Tibial nerve (tissue), 4 donors: ENCODE measurements at places on chromosomes 6 and 20. TPM values are rescaled to one million over a fixed set of nuclear protein-coding genes. Genes with fewer than 3 reads are reported as not detected.

Gene TBX18
- total RNA-seq: 63.7 TPM

Gene SPDEF
- not detected for total RNA-seq

Gene LRFN2
- not detected for total RNA-seq

Gene SLC17A3
- total RNA-seq: not detected

Gene TOP1
- 22.4 TPM for total RNA-seq

Gene VSX1
- total RNA-seq: not detected

GRCh38 chr20:881051-881782 is 34.9 kb downstream of the ANGPT4 start:
- no peak for DNase-seq

GRCh38 chr20:23227976-23228375 is 122.6 kb upstream of the NXT1 start:
- no peak for DNase-seq

DNA sequence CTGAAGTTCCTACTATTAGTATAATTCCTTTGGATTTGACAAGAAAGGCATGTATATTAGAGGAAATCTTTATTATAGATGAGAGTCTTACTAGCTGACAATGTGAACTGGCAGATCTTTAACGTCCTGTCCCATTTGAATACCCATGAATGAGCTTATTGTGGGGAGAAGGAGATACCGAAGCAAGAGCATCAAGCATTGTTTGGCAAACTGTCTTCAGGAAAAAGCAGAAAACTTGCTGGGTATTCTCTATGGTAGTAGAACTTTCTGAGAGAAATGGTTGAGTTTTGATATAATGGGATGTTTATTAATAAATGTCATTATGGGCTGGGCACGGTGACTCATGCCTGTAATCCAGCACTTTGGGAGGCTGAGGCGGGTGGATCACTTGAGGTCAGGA is 18.3 kb downstream of the RSPO3 start:
- no peak for DNase-seq

DNA sequence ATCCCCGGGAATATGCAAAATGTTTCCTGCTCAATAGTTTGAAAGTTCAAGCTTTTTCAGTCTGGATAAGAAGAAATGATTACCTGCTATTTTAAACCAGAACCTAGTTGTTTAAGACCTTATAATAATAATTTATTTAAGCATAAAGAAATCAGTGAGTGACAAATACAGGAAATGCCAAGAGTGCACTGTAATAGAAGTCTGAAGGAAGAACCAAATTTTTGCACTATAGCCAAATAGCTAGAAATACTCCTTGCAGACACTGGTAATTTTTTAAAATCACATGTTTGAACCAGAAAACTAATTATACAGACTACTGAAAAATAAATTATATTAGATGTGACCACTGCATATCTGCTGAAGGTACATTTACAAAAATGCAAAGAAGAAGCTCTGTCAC is 93.2 kb downstream of the MMS22L start:
- no peak for DNase-seq

DNA sequence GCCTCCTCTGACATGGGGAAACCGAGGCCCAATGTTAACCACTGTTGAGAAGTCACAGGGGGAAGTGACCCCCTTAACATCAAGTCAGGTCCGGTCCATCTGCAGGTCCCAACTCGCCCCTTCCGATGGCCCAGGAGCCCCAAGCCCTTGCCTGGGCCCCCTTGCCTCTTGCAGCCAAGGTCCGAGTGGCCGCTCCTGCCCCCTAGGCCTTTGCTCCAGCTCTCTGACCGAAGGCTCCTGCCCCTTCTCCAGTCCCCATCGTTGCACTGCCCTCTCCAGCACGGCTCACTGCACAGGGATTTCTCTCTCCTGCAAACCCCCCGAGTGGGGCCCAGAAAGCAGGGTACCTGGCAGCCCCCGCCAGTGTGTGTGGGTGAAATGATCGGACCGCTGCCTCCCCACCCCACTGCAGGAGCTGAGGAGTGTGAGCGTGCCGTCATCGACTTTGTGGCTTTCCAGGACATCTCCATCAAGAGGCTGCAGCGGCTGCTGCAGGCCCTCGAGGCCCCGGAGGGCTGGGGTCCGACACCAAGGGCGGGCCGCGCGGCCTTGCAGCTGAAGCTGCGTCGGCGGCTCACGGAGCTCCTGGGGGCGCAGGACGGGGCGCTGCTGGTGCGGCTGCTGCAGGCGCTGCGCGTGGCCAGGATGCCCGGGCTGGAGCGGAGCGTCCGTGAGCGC is 1.6 kb downstream of the TNFRSF6B start:
- DNase-seq: no peak

GRCh38 chr20:52785679-52786078 is 186.5 kb upstream of the TSHZ2 start:
- no peak for DNase-seq

- DNase-seq: no peak
Measured at GRCh38 chr20:46359233-46359751, 47.1 kb downstream of the ELMO2 start.

GRCh38 chr6:142700032-142700431 is 244.9 kb downstream of the HIVEP2 start:
- DNase-seq: no peak

DNA sequence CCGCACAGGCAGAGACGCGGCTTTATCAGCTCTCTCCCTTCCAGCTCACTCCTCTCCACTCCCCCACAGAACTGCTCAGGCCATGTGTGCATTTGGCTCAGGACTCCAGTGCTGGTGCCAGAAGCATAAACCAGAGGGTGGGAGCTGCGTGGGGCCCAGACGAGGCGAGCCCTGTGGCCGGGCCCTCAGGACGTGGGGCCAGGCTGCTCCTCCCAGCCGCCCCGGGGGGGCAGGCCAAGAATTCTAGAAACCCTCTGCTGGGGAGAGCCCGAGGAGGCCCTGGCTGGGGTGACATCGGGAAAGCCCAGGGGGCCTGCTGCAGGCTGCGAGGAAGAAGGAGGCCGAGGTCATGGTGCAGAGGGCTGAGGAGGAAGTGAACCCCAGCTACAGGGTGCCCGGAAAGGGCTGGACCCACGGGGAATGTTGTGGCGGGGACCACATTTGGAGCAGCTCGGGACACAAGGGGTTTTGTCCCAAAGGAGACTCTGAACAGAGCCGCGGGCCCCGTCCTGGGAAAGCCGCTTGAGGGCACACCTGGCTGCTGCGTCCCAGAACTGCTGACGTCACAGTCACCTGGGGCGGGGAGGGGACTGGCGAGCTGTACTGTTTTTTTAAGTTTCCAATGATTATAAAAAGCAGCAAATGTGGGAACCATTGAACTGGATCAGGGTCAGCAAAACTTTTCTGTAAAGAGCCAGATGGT is 107.1 kb downstream of the BANF2 start:
- peak; percentile 47 for DNase-seq

DNA sequence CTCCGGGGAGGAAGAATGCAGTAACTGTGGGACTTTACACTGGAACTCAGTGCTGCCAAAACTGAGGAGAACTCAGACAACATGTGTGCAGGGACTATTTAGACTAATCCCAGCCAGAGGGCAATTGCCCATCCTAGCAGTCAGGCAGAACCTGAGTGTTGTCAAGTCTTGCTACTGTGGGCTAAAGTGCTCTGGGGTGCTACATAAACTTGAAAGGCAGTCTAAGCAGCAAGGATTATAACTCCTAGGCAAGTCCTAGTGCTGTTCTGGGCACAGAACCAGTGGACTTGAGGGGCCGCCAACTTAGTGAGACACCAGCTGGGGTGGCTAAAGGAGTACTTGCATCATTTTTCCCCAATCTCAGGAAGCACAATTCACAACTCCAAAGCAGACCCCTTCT is 363.8 kb upstream of the PTCHD4 start:
- DNase-seq: no peak

- DNase-seq: no peak
Measured at GRCh38 chr6:80540700-80541099, 434.2 kb downstream of the BCKDHB start.

DNA sequence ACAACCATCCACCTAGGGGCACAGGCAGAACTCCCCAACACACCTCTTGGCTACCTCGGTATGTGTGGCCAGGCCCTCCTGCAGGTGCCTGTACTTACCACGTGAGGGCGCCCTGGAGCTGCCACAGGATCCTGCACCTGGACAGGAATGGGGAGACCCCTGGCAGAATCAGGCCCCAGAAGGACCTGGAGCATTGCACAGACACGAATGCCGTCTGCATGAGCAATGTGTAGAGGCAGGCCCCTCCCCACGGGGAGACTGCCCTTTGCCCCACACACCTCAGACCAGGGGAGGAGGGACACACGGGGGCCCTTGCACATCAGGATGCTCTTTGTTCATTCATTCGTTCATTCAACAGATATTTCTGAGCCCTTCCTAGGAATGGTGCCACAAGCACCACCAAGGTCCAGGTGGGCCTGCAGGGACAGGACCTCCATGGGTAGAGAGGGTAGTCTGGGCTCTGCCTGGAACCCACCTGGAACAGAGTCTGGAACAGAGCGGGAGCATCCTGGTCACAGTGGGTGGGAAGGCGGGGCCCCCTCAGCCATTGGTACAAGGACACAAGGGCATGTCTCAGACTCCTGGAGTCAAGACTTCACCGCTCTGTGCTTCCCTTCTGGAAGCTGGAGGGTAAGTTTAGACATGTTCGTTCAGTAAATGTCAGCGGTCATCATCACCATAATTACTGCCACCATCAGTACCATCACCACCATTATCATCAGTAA is 32.3 kb downstream of the YTHDF1 start:
- DNase-seq: peak; percentile 7

- DNase-seq: no peak
Measured at GRCh38 chr6:5248302-5249098, 12.2 kb downstream of the LYRM4 start.

- DNase-seq: no peak
Measured at GRCh38 chr6:10042280-10042679, 372.6 kb downstream of the TFAP2A start.
